ENCODE measurements at places on chromosomes 7 and 10.

GRCh38 chr7:159195946-159196345 lies 51.3 kb upstream of the VIPR2 start:
- no peak for DNase-seq

DNA sequence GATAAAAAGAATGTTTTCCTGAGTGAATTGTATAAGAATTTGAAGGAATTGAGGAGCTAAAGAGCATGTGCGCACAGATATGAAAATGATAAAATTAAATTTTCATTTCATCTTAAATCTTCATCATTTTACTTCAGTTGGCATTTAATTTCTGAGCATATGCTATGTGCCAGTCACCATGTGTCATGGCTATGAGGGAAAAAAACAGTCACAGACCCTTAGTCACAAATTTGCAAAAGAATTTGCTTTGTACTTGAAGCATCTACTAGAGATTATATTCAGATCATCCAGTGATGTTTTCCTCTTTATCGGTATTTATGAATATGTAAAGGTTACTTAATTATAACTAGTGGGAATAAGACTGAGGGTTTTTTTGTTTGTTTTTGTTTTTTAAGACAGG lies 29.8 kb downstream of the VCL start:
- DNase-seq: no peak

GRCh38 chr7:137081321-137082093 lies 213.1 kb downstream of the CHRM2 start:
- no peak for DNase-seq

- DNase-seq: no peak
Observed at GRCh38 chr7:66952343-66953043, 31.5 kb downstream of the TMEM248 start.

GRCh38 chr7:128166603-128167041 lies 74.5 kb upstream of the LEP start:
- DNase-seq: no peak

DNA sequence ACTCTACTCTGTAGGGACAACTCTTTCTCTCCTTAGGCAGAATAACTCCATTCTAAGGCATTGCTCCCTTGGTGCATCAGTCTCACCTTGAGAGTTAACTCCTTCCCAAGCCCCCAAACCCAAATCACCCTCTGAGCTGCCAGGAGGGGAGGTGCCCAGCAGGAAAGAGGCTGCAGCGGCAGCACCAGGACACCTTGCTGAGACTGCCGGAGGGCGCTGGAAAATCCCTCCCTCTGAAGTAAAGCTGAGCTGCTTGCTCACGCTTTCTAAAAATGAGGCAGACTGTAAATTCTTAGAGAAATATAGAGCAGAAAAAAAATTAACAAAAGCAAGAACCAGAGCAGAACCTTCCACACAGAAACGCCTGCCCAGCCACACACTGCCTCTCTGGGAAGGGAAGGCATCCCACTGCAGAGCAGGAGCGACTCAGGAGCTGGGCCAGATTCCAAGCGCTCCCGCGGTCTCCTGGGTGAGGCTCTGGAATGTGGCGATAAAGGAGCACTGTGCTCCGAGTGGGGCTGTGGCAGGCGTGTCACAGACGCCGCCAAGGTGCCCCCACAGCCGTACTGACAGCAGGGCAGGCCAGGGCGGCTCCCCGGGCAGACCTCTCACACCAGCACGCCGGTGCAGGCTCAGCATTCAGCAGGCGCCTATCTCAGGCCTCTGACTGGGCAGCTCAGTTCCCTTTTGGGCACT lies 202.1 kb downstream of the TNS3 start:
- DNase-seq: no peak

DNA sequence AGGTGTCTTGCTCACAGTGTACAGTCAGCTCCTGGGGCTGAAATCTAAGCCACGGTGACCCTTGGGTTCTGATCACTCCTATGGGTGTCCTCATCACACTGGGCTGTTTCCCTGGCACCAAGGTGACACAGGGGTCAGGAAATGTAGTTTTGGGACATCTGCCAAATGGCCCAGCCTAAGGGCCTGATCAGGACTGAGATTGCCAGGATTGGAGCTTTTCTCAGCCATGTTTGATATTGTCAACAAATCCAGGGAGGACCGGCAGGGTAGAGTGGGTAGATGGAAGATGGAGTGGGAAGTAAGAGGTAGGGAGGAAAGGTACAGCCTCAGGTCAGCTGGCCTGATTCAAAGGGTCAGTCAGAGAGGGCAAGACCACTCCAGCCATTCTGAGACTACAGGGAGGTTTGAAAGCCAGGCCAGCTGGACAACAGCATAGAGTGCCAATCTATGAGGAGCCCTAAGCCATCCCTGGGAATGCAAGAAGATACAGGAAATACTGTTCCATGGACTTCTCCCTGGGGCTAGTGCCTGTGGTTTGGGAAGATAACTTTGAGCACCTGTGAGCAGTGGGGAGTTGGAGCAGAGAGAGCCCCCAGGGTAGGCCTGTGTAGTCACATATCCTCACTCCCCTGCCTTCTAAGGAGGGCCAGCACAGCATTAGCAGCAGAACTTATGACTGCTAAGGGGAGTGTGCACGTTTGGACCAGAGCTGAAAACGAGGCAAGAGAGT lies 377.3 kb upstream of the ZMIZ1 start:
- DNase-seq: no peak

All from glomerular endothelial cell (primary cell).